ENCODE measurements at places on chromosomes 7 and 10.

DNA sequence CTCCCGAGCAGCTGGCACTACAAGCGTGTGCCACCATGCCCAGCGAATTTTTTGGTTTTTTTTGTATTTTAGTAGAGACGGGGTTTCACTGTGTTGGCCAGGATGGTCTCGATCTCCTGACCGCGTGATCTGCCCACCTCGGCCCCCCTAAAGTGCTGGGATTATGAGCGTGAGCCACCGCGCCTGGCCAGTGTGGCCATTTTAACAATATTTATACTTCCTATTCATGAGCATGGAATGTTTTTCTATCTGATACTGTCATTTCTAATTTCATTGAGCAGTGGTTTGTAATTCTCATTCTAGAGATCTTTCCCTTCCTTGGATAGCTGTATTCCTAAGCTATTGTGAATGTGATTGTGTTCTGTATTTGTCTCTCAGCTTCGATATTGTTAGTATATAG, 96.2 kb downstream of the GLCCI1 start:
- no peak for DNase-seq

DNA sequence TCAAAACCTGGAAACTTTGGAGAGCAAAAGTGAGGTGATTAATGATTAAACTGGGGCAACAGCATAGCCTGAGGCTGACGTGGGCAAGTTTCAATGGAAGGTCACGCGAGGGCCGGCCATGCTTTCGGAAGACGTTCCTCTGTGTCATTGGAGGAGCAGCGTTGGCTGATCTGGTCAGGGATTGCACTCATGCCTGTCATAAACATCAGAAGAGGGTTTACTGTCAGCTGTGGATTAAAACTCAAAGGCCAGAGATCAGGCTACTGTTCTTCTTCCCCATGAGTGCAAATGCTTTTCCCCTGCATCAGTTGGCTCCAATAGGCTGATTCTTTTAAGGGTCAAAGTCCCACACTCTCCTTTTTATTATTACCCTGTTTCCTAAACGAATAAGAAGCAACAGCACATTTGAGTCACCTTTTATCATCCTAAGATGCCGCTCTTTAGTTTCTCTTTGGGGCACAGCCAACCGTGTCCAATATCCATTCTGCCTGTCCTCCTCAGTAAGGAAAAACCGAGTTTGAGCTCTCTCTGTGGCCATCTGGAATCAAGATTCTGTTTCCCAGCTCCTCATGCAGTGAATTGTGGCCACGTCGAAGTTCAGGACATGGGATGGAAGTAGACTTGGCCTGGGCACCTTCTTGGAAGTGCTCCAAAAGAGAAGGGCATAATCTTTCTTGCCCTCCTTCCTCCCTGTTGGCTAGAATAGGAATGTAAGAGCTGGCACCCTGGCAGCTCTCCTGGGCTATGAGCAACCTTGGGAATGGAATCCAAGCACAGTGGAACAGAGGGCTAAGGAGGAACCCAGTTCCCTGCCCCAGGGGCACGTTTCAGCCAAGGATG, 62.5 kb upstream of the INSIG1 start:
- no peak for DNase-seq

- DNase-seq, result no peak
Observed at GRCh38 chr7:22726907-22727713, at the start of gene IL6. IL6 (plus strand) TSS chr7:22727200; CDS start chr7:22727263, 63 bp downstream.

DNA sequence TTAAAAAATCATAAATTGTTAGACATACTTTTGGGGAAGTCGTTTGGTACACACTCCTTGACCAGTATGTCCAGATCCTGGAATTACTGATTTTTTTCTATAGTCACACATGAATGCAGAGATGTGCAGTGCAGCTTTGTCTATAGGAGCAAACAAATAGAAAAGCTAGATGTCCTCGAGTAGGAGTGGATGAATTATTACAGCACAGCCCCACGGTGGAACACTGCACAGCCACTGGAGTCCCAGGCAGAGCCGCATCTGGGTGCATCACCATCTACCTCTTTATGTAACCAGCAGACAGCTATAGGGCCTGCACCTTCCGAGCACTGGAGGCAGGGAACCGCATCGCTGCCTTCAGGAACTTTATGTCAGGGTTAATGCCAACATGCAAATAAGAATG, 17.0 kb upstream of the RET start:
- no peak for DNase-seq

DNA sequence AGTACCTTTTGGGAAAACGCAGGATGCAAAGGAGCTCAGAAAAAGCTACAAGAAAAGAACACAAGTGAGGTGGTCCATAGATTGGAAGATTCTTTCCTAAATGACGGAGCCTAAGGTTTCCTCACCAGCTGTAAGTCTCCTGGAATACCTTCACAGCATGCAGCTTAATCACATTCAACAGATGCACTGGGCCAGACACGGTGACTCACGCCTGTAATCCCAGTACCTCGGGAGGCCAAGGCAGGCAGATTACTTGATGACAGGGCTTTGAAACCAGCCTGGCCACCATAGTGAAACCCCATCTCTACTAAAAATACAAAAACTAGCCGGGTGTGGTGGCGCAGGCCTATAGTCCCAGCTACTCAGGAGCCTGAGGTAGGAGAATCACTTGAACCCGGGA, 228.7 kb downstream of the FRMD4A start:
- no peak for DNase-seq

- no peak for DNase-seq
Observed at GRCh38 chr10:92760609-92761008, 70.9 kb downstream of the HHEX start.

DNA sequence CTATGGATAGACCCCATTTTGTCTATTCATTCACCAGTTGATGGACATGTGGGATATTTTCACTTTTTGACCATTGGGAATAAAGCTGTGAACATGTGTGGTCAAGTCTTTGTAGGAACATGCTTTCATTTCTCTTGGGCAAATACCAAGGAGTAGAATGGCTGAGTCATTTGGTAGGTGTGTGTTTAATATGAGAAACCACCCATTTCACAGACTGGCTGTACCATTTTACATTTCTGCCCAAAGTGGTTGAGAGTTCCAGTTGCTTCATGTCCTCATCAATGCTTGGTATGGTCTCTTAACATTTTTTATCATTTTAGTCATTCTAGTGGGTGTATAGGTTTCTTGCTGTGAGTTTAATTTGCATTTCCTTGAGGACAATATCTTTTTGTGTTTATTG, 124.9 kb upstream of the RHEB start:
- no peak for DNase-seq

GRCh38 chr7:82331234-82331633, 112.3 kb downstream of the CACNA2D1 start:
- no peak for DNase-seq

DNA sequence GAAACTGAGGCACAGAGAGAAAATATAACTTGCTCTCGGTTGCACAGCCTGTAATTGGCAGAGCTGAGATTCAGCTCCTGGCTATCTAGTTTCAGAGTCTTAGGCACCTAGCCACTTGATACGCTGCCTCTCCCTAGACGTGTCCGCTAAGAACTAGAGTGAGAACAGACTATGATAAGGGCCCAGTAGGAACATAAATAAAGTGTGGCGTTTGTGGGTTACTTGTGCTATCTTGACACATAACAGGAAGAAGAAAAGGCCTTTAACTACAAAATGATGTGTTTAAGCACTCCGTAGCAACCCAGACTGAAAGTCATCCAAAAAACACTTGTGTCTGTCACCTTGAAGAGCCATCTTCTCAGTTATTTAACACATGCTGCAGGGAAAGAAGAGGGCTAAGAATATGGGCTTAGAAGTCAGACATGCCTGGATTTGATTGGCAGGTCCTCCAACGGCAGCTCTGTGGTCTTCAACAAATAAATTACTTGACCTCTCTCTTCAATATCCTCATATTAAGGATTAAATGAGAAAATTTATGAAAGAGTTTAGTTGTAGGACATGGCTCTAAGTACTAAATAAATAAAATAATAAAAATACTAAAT, 96.2 kb downstream of the SGMS1 start:
- DNase-seq, result no peak

- DNase-seq, result no peak
Observed at GRCh38 chr7:23295401-23295697, 3.8 kb upstream of the MALSU1 start.

DNA sequence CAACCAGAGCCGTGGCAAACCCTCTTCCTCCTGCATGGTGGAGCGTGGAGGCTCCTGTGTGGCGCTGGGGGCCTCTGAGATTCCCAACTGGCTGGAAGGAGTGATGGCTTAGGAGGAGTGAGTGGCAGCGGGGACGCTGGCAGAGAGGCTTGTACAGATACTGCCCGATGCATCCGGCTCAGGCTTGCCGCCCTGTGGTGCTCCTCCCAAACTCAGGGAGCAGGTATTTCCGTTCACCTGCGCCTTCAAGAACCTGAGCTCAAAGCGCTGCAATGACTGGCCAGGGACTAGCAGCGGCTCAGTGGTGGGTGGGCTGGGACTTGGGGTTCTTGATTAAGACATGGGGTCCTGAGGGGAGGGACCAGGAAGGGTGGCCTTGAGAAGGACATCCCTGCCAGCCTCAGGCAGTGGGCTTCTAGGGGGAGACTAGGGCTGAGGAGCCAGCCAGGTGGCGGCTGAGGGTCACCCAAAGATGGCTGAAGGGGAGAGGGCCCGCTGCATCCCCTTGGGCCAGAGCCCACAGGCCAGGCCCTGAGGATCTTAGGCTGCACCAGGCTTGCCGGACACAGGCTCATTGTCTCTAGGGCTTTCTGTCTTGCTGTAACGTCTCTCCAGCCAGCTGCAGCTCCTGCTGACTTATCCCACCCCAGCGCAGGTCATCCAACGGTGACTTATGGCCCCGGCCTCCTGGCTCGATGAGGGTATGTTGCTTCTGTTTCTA, 3.2 kb downstream of the ZNF775 start:
- no peak for DNase-seq

GRCh38 chr10:3861795-3862194, 76.8 kb upstream of the KLF6 start:
- DNase-seq, result no peak

GRCh38 chr7:129604713-129605437, 6.6 kb upstream of the NRF1 start:
- DNase-seq, result no peak

DNA sequence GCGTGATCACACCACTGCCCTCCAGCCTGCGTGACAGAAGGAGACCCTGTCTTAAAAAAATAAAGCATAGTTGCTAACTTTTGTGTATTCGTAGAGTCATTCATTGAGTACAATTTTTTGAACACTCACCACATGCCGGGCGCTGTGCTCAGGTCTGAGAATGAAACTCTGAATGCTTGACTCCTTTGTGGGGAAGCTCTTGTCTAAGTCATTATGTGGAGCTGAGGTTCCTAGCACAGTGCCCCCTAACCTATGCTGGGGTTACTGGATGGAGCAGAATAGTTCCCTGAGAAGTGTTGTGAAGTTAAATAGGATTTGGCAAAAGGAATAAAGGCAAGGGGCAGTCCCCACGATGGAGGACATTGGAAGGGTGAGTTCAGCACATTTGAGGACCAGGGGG, 123.3 kb downstream of the CELF2 start:
- DNase-seq, result no peak

DNA sequence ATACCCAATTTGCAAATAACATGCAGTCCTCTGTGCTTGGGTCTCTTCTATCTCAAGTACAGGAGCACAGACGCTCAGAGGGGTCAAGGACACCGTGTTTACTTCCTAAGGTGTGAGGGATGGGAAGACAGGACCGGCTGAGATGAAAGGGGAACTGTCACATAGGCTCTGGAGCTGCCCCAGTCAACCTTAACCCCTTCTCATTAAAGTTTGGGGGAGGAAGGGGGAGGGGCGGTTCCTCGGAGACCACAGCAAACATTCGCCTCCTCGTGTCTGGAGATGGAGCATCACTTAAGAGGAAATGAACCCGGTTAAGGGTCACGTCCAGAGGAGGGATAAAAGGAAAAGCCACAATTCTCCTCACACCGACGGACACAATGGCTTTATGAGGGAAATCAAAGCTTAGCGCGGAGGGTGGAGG, 1.1 kb downstream of the SH3PXD2A start:
- DNase-seq, result no peak

GRCh38 chr10:42876476-42876875, 93.9 kb downstream of the BMS1 start:
- DNase-seq, result no peak

DNA sequence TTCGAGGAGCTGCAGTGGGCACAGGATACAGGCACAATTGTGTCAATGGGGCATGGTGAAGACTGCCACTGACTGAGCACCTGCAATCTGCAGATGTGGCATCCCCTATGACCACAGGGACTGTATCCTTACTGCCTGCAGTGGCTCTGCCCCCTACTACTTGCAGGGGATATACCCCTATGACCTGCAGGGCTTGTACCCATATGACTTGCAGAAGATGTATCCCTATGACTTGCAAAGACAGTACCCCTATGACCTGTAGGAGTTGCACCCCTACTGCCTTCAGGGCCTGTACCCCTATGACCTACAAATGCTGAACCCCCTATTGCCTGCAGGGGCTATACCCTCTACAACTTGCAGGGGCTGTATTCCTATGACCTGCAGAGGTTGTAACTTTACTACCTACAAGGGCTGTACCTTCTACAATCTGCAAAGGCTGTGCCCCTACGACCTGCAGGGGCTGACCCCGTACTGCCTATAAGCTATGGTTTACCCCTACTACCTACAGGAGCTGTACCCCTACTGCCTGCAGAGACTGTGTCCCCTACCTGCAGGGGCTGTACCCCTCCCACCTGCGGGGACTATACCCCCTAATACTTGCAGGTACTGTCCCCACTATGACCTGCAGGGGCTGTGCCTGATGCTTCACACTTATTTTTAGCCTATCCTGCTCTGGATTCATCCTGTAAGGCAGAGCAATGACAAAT, 65.9 kb upstream of the ADAM12 start:
- no peak for DNase-seq

GRCh38 chr10:115777646-115778045, 495.4 kb downstream of the GFRA1 start:
- DNase-seq, result no peak

- DNase-seq, result no peak
Observed at GRCh38 chr10:66737241-66737640, 188.6 kb upstream of the LRRTM3 start.

DNA sequence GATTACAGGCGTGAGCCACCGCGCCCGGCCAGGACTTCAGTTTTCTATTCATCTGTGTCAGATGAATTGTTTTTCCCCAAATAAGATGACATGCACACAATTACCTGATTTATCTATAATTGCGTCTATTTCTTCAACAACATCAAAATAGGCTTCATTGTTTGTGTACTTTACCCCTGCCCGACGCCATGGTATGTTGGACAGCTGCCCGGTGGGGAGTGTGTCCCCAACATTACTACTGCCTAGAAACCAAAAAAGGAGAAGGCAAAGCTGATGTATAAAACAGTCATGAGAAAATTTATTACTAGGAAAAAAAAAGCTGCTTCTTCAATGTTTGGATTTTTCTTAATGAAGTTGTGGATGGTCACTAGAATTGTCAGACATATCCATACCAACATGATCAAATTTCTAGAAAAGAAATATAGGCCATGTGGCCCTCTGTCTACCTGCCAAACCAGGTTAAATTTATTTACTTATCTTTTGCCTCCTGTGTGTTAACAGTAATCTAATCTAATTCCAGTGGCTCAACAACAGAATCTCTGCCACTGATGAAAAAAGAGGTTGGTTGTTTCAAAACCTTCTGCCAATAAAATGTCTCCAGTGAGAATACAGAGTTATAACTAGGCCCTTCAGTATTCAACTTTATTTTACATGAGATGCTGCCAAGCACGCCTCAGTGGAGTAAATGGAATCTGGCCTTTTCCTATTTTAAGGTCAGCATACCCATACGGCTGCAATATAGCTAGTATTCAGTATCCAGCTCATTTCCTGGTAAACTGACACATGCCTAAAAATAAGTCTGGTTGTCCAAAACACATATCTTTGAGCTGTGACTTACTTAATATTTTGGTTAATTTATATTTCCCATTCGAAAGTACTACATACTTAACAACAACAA, 16.5 kb downstream of the AP3M1 start:
- DNase-seq, result no peak
